ENCODE measurements at places on chromosomes 5 and 9.
A peak's percentile ranks its signal among the peaks of the same experiment; 100 is the strongest.

GRCh38 chr5:176878463-176878862, 20.7 kb downstream of the HK3 start:
- DNase-seq: no peak

DNA sequence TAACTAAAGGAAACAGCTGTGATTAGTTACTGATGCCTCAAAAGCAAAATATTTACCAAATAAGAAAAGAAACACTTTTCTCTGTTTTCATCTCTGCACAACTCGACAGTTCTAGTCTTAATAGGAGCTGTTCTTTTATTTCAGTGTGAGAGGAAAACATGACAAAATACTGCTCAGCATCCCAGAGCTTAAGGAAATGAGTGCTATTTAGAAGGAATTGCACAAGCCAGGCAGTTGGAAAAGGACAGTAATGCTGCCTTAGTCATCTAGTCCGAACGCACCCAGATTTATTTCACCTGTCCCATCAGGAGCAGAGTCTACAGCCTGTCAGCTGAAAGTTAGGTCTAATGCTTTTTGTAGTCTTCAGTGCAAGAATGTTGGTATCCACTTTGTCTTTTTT, 12.3 kb downstream of the ZCCHC9 start:
- DNase-seq: no peak

DNA sequence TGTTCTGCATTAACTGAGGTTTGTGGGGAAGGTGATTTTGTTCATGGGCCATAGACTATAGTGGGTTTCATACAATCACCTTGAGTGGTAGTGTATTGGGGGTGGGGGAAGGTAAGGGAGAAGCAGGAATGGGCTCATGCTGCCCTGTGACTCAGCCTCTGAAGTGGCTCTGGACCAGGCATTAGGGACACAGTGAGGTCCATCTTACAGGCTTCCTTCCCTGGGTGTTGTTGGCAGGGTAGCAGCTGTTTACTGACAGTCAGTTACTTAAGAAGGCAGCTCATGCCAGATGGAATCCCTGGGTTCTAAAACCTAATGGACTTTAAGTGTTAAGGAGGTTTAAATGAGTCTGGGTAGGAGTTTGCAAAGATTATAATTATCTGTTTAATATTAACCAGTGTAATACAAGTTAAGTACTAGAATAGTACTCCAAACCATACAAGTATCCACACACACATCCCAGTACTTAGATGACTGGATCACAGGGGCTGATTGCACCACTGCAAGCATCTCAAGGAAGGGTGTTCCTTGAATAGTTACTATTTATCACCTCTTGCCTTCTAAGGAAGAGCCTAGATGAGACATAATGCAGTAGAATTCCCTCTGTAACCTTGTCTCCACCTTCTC, 59.3 kb downstream of the CAST start:
- peak; percentile 62 for DNase-seq

GRCh38 chr5:172833686-172834414, at the start of gene ERGIC1:
Gene ERGIC1, plus strand, starts transcription at chr5:172834251. Its CDS starts 163 bp downstream, at chr5:172834414.
- peak; percentile 90 for DNase-seq

GRCh38 chr9:36798350-36799065, 225.8 kb downstream of the MELK start:
- no peak for DNase-seq

- no peak for DNase-seq
Observed at GRCh38 chr9:3939820-3940219, 360.0 kb downstream of the GLIS3 start.

DNA sequence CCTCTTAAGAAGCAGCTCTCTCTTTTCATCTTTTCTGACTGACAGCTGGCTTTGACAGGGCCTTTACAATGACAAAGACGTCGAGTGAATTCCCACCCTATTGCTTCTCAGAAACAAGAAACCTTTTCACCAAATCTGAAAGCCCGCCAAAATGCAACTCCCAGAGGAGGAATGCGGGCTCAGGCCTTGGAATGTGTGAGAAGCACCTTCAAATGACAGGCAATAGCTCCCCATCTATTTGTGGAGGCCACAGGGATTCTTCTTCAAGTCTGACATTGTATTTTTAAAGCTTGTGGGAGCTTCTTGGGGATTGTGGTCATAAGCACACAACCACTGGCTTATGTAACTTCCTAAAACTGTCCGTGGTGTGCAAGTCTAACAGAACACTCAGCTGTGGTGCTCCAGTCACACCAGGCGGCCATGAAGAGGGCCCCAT, 72.7 kb downstream of the DPYSL3 start:
- DNase-seq: no peak

DNA sequence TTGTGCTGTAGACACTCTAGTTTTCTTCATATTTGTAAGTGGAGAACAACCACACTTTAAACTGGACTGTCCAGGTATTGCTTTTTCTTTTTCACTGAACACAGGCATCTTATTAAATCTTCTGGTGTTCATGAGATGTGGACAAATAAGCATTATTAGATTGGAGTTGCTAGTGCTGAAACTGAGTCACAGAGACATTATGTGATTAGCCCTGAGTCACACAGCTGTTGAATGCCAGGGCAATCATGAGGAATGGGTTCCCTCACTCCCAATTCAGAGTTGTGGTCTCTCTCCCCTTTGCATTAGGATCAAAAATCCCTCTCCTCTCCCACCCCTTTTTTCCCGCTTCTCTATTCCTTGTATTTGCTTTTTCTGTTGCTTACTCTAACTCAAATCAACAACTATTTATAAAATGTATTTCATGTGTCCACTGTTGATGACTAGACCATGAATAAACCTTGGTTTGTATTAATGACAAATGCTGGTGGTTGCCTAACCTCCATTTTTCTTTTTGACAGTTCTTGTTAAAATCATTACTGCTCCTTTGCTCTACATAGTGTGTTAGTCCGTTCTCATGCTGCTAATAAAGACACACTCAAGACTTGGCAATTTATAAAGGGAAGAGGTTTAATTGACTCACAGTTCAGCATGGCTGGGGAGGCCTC, 738.2 kb downstream of the BRINP1 start:
- DNase-seq: no peak

DNA sequence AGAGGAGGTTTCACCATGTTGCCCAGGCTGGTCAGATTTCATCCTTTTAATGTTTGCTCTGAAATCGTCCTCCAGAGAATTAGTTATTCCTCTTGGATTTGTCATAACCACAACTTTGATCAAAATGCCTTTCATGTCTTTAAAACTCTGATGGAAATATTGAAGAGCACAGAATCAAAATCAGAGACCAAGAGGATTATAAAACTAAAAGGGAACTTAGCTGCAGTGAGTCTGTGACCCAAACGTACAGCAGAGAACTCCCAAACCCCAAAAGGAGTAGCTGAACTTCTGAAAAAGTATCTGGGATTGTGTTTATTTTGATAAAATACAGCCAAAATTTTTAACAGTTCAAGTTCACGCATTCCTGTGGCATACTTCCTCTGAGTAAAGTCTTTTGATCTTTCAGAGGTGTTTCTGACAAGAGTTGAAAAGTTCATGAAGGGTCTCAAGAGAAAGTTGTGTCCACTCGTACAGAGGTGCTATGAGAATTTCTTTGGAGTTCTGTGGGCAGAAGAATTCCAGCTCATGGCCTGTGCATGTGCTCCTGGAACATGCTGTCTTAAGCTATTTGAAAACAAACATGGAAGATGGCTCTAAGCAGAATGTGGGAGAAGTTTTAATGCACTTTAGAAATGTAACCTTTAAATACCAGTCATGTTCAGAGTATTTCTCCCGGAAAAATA, 124.0 kb downstream of the ESM1 start:
- DNase-seq: no peak

DNA sequence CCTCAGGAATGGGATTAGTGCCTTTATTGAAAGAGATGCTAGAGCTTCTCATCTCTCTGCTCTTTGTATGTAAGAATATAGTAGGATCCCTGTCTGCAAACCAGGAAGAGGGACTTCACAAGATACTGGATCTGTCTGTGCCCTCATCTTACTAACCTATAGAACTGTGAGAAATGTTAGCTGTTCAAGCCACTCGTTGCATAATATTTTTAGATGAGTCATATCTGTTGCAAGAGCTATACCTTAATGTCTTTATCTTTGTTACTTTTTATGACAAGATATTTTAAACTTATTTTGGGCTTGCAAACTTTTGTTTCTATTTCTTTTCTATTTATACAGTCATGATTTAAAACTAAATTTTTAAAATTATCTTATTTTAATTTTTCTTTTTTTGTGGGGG, 1296.8 kb upstream of the CDH6 start:
- DNase-seq: no peak

DNA sequence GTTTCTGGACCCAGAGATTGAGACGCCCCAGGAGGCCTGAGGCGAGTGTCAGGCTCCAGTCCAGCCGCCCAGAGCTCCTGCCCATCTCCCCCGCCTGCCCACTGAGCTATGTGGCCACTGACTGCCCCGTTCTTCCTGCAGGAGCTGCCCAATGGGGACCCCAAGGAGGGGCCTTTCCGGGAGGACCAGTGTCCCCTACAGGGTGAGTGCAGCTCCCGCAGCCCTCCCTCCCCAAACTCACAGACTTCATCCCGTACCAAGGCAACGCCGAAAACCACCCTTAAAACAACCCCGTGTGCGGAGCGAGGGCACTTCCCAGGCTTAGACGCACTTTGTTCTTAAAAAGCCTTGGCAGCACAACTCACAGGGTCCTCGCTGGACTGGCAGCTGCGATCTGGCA, 23.4 kb downstream of the NKD2 start:
- no peak for DNase-seq

DNA sequence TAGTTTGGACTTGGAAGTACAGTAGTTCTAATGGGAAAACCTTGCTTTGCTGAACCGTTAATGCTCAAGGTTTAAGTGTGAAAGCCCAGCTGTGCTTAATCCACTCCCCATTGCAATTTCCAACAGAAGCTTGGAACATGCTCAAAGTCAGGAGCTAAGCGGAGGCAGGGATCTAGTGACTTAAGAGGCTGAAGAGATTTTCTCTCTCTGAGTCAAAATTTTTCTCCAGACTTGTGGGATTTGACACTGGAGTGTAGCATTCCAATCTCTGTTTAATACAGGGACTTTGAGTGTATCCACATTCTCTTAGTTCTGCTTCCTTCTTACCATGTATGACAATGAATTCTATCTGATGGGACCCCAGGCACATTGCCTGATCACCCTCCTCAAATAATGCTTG, 471.8 kb downstream of the KIF4B start:
- no peak for DNase-seq

DNA sequence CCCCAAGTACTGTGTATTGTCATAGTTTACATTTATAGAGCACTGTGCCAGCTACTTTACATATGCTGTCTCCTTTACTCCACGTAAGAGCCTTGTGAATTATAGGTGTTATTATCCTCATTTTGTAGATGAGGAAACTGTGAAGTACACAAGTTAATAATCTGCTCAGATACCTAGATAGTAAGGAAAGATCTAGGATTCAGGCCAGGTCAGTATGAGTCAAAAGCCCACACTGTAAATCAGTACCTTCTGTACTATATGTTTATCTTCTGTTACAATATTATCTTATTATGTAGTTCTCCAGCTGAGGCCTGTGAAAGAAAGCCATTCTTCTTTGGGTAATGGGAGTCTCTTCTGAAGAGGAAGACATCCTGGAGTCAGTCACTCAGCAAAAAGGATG, 72.4 kb upstream of the TLX3 start:
- DNase-seq: no peak

DNA sequence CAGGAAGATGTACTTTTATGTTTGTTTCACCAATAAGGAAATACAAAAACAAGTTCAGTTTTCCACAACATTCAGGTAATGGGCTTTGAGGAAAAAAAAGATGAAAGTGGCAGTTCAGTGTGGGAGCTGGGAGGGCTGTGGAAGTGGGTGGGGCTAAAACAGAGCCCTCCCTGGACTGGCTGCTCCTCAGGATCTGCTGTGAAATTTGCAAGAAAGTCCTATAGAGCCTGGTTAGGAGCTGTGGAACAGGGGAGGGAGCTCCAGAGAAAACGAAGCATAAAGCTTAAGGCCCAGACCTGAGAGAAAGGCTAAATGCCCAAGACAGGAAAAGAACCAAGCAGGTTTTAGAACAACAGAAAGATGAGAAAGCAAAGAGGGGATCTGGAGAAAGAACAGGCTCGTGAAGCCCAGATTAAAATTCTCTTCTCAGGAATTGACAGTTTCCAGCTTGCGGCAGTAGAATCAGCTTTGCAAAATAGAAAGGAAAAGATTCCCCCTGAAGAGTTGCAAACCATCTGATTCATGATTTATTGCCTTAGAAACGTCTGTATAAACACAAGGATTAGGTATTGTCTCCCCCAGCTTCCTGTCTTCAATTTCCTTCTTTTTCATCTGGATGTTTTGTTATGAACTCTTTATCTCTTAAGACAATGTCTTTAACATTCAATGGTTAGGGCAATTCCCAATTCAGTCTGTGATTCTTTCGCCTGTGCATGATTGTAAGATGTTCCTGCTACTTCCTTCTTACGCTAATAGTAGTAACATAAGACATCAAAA, 26.3 kb upstream of the CRHBP start:
- DNase-seq: no peak

- DNase-seq: no peak
Observed at GRCh38 chr5:126536874-126537273, 58.1 kb downstream of the ALDH7A1 start.

DNA sequence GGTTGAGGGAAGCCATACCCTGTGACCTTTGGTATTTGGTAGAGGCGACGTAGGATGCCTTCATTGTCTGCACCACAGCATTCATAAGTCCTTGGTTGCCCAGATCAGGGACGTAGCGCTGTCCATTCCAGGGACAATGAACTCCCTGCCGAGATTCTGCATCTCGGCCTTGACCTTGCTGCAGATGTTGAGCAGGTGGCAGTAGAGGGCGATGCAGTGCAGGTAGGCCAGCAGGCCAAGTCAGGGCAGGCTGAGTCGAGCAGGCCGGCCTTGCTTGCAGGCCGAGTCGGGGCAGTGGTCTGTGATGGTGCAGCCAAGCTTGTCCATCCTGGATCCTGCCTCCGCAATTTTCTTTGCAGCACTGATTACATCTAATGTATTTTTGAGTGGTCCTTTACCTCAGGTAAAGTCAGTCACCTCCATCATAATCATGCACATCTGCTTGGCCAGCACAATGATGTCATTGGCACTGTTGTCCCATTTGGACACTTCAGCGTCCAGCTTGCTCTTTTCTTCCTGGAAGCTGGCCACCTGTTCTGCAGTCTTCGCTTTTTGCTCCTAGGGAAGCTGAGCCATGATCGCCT, 93.4 kb upstream of the CCDC112 start:
- no peak for DNase-seq

- DNase-seq: no peak
Observed at GRCh38 chr9:121138973-121139372, 62.7 kb downstream of the RAB14 start.

GRCh38 chr9:78149702-78150291, 86.1 kb upstream of the CEP78 start:
- no peak for DNase-seq

- no peak for DNase-seq
Observed at GRCh38 chr9:111803924-111804323, 9.2 kb upstream of the SHOC1 start.

GRCh38 chr9:129653823-129654553, 11.5 kb upstream of the PRRX2 start:
- no peak for DNase-seq

GRCh38 chr9:84303061-84303460, 37.5 kb downstream of the SLC28A3 start:
- no peak for DNase-seq

DNA sequence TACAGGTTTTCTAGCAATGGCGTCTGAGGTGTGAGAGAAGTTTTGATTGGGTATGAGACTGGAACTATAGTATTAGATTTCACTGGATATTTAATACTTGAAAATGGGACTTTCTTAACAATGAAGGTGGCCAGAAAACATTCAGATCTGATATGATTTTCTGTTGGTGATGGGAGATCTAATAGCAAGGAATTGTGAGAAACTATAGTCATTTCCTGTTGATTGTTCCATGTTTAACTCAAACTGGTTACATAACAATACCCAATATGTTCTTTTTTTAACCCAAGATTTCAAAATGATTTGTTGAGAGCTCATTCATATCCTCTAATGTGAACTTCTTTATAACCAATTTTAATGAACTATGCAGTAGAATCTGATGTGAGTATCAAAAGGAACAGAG, 793.2 kb upstream of the RGMB start:
- no peak for DNase-seq
